ENCODE measurements at places on chromosomes 12 and 14.

DNA sequence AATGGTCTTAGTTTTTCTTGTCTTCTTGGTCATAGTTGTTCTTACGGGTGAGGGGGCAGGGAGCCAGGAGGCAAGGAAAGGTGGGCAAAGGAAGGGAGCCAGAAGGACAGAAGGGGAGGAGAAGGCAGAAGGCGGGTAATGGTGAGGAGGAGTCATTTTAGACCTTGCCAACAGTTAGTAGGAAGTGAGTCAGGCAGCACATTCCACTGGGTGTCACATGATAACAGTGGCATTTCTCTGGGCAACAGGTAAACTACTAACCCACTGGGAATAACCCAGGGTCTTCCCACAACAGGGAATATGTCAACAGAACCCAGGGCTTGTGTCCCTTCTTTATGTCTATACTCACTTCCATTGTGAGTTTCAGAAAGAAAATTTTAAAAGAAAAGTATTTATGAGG is 127.6 kb downstream of the SLC8A3 start:
- no peak for DNase-seq

- no peak for DNase-seq
These were observed 93.0 kb downstream of the ACTN1 start for GRCh38 chr14:68886109-68886434.

GRCh38 chr12:67649570-67650387 is 1.2 kb downstream of the DYRK2 start:
- no peak for DNase-seq

DNA sequence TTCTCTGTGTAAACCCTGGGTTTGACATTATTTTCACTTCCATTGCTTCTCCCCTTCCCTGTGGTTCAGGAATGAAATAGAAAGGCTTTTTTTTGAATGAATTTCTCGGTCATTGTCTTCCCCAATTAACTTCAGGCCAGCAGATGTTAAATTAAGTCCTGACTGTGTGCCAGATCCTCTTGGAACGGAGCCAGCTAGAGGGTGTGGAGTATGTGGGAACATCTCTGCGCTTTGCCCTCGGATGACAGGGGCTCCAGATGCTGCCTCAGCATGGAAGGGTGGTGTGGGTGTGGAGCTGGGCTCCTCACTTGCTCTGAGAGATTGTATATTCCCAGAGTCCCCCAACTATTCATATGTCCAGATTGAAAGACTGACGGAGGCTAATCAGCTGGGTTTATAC is 13.1 kb downstream of the KRT85 start:
- no peak for DNase-seq

- DNase-seq = no peak
These were observed 206.1 kb downstream of the PRKD1 start for GRCh38 chr14:29721586-29721985.

DNA sequence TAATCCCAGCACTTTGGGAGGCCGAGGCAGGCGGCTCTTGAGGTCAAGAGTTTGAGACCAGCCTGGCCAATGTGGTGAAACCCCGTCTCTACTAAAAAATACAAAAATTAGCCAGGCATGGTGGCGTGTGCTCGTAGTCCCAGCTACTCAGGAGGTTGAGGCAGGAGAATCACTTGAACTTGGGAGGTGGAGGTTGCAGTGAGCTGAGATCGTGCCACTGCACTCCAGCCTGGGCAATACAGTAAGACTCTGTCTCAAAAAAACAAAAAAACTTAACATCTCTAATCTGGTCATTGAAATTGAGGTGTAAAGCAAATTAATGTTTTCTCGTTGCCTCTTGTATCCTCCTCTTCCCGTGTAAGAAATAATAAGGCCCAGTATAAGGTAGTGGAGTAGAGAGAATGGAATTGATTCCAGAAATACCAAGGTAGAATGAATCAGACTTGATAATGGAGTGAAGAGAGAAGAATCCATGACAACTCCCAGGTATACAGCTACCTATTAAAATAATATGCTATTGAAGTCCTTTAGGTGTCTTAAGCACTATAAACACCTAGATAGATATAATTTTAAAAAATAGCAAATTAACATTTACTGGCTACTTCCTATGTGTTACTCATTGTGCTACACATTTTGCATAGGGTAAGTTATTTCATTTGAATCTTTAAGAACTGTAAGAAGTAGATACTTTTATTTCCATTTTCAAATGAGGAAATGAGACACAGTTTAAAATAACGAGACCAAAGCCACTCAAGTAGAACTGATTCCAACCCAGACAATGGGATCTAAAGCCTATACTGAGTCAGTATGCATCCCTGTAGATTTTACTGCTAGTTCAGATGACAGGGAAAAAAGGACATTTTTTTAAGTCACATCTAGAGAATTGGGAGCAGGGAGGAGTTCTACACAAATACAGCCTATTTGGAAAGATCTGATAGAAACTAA is 23.2 kb downstream of the RAP1B start:
- DNase-seq = no peak

GRCh38 chr12:47139000-47139681 is 59.4 kb upstream of the AMIGO2 start:
- no peak for DNase-seq
